Activated CD4-positive, alpha-beta T cell treated with anti-CD3 and anti-CD28 coated beads, Interleukin-2, amount 50 U/mL, for 4 hours (primary cell): ENCODE measurements at places on chromosomes 11 and 22.

DNA sequence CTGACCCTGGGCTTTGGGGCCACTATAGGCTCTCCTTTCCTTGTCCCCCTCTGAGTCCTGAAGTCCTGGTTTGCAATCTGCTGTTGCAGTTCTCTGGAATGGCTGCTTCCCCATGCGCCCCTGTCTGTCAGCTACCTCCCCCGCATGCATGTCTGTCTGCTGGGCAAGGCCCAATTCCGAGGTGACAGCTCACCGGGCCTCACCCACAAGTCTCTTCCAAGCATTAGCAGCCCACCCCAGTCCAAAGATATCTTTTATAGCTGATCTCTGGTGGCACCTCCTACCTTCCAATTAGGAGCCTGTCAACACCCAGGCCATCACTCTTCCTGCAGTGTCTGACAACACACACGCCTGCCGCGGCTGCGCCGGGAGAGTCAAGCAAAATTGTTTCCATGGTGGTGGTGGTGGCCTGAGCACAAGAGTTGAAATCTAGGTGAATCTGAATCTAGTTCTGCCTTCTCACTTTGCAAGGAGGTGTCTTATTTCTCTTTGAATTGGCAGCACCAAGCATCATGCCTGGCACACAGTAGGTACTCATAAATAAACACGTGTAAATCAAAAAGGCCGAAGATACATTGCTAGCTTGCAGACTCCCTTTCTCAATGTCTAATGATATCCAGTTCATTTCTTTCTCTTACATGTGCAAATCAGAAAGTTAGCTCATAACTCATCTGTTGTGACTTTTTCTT lies 1.2 kb upstream of the LMO2 start:
- DNase-seq = no peak

DNA sequence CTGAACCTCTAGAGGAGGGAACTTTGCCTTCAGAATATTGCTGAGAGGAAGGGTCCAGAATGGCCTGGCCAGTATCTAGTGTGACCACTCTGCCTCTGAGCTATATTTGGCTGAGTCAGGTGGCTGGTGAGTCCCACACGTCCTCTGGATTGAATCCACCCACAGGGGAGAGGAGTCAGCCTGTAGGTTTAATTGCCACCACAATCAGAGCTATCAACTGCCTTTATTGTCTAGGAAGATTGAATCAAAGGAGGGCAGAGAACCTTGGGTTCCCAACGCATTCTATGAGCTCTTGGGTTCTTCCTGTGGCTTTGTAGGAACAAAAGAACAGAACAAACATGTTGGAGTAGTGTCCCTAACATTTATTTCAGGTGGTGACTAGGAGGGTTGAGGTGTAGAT lies 67.7 kb downstream of the ST3GAL4 start:
- DNase-seq = no peak

GRCh38 chr11:94563848-94564467 lies 3.2 kb upstream of the PIWIL4 start:
- no peak for DNase-seq

DNA sequence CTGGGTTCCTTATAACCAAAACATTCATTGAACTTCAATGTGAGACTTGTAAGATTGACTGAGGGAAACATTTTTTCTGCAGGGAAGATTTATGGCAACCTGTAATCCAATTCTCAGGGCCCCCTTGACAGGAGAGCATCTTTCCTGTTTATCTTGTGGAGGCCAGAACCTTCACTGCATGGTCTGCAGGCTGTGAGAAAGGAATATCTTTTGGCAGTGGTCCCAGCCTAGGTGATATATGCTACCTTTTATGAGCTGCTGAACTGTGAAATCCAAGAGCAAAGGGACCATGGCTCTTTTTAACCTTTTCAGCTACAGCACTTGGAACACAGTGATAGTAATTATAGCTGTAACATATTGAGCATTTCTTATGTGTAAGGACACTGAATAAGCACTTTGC lies 590.2 kb upstream of the B3GAT1 start:
- no peak for DNase-seq

GRCh38 chr11:113664981-113665710 lies 41.0 kb downstream of the TMPRSS5 start:
- no peak for DNase-seq

GRCh38 chr11:44955015-44955738 lies 4.5 kb upstream of the TP53I11 start:
- no peak for DNase-seq

GRCh38 chr11:36467916-36468315 lies 42.2 kb downstream of the TRAF6 start:
- no peak for DNase-seq

DNA sequence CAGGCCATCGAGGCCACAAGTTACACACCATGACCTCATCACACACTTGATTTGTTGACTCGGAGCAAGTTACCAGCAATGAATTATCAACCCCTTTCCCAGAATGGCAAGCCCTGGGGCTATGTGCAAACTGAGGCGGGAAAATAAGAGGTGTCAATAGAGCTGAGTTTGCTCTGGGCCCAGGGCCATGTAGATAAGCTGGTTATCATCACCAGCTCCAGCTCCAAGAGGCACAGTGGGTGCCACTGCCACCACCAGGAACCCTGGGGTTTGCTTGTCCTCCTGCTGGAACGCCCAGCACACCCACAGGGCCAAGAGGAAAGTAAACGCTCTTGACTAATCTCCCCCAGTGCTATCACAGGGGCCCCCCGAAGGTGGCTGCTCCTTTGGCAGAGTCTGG lies 13.0 kb upstream of the VPS37C start:
- DNase-seq = no peak

- no peak for DNase-seq
These were observed 14.6 kb downstream of the SMARCB1 start for GRCh38 chr22:23801238-23801821.

- DNase-seq = no peak
These were observed 12.2 kb downstream of the PHLDB1 start for GRCh38 chr11:118619444-118620197.

GRCh38 chr22:19877626-19878339 lies 23.1 kb upstream of the GNB1L start:
- no peak for DNase-seq

GRCh38 chr11:30406978-30407762 lies 84.3 kb downstream of the ARL14EP start:
- no peak for DNase-seq

DNA sequence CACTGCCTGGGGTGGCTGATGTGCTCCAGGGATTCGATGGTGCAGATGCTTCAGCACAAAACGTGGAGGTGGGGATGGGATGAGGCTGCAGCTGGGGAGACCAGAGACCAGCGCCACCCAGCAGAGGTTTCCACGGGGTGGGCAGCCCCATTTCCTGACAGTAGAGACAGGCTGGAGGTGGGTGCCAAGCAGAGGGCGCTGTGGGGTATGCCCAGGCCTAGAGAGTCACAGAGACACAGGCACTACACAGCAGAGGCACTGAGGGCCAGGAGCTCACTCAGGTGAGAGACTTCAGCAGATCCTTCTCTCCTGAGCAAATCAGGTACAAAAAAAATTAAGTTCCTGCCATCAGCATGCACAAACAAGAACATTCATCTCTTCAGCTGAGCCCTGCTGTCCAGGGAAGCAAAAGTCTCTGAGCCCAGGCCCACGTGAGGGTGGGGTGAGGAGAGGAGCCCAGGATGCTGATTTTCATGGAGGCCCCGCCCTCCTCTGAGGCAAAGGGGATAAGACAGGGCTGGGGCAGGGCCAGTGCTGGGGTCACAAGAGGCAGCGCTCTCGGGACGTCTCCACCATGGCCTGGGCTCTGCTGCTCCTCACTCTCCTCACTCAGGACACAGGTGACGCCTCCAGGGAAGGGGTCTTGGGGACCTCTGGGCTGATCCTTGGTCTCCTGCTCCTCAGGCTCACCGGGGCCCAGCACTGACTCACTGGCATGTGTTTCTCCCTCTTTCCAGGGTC lies 53.1 kb downstream of the GGTLC2 start:
- no peak for DNase-seq

DNA sequence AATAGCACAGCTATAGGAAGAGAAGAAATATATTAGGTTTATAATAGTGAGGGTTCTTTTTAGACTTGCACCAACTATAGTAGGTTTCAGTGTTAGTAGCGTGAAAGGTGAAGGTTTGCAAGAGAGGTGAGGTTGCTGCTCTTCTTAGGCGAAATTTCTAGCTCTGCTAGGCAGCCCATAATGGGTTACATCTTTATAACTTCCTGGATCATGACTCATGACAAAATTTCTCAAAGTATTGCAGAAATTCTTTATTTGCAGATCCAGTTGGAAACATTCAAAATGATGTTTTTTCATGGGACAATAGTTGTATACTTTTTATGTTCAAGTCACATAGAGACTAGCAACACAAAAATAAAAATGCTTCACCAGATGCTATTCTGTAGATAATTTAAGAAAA lies 260.0 kb downstream of the SOX6 start:
- DNase-seq = no peak

- DNase-seq = no peak
These were observed 3.9 kb upstream of the NUP50 start for GRCh38 chr22:45159652-45160462.

GRCh38 chr11:16280256-16280682 lies 76.1 kb downstream of the SOX6 start:
- no peak for DNase-seq

GRCh38 chr11:33842236-33842915 lies 49.5 kb downstream of the LMO2 start:
- DNase-seq = no peak

GRCh38 chr11:61092280-61092766 lies 10.0 kb upstream of the CD5 start:
- peak; percentile 51 for DNase-seq

- DNase-seq = no peak
These were observed 3.8 kb upstream of the RNF141 start for GRCh38 chr11:10544491-10545465.

GRCh38 chr22:36577019-36577418 lies 48.1 kb upstream of the EIF3D start:
- DNase-seq = no peak

DNA sequence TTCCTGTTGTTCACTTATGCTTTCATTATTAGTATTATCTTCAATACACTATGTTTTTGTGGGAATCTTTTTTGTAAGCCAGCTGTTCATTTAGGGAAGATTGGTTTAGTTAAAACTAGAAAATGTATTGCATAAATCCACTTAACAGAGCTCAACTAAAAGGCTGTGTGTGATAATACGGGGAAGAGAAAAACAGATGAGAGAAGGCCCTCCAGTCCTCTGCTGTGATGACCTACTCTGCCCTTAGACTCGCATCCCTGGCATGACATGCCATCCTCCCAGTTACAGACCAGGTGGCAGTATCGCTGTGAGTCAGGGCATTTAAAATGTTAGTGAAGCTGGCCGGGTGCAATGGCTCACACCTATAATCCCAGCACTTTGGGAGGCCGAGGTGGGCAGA lies 173.4 kb upstream of the TTC12 start:
- no peak for DNase-seq

- no peak for DNase-seq
These were observed 108.2 kb downstream of the SLC36A4 start for GRCh38 chr11:93089474-93090102.

DNA sequence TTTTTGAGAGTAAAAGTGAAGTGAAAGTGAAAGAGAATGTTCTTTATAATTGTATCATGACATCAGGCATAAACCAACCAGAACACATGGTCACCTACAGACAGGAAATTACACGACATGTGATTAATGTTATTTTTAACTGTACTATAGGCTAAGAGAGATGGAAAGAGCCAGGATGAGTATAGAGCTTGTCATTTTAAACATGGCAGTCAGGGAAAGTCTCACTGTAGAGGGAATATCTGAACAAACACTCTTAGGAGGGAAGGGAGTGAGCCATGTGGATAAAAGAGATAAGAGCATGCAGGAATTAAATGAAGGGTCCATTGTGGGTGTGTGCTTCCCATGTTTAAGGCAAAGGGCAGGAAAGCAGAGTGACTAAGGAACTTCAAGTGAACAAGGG lies 599.1 kb upstream of the FAT3 start:
- no peak for DNase-seq

- no peak for DNase-seq
These were observed 10.6 kb upstream of the GLYATL1 start for GRCh38 chr11:58928691-58929090.

DNA sequence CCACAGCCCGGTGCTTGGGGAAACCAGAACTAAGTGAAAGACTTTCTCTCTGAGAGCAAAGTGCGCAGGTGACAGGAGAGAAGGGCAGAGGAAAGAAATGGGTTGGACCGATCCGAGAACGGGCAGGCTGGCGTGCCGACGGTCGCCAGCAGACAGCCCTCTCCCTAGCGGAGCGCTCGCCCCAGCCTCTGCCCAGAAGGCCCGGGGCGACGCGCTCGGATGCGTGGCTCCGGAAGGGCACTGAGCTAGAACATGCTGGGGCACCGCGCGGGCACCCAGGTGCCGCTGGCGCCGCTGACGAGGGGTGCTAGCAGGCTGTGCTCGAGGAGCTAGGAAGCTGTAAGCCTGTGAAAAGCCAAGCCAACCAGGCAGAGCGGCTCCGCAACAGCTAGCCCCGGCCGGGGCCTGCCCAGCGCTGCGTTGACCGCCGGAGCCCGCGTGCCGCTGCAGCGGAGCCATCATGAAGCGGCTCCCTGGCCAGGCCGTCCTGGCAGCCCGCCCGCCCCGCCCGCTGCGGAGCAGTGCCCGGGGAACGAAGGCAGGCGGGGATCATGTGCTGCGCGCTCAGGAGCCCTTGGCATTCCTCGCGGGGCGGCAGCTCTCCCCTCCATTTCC lies 22.1 kb upstream of the RRAS2 start:
- peak; percentile 19 for DNase-seq

DNA sequence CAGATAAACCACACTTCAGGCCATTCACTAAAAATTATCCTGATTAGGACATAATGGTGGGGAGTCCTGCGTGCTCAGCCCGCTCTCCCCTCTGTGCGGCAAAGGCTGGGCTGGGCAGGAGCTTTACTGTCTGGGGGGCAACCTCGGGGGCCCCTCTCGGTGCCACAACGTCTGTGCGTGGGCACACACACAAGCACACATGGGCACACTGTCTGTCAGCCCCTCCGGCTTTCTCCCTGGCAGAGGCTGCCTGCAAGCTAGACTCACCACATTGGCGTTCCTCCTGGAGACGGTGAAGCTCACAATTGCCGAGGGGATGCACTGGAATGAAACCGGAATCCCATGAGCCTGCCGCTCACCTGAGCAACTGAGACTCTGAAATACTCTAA lies 5.2 kb downstream of the MLC1 start:
- no peak for DNase-seq

DNA sequence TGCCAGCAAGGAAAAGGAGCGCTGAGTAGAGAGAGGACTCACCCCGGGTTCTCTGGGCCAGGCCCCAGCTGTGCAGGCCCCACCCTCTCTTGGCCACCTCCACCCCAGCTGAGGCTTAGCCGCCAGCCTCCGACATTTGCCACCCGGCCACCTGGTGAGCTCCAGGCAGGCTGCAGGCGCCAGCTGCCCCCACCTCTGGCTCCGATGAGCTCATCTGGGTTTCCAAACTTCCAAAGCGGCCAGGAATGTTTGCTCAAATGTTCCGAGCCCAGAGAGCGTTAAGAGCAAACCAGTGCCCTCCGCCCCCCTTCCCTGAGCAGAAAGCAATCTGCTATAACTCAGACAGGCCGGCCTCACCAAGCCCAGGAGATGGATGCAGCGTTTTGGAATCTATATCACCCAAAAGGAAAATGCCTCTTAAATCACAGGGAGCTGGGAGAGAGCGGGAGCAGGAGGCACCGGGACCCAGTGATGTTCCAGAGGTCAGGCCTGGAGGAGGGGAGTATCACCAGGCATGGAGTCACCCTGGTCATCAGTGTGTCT lies 9.1 kb upstream of the MN1 start:
- DNase-seq = no peak
